ENCODE measurements at places on chromosomes 3 and 15. TPM values are rescaled to one million over a fixed set of nuclear protein-coding genes. Genes with fewer than 3 reads are reported as not detected.

Gene MGLL
- 1.7 TPM for total RNA-seq

- no peak for DNase-seq
Measured at GRCh38 chr3:192745150-192745549, 17.8 kb upstream of the FGF12 start.

Gene NR2E3
- total RNA-seq: not detected

DNA sequence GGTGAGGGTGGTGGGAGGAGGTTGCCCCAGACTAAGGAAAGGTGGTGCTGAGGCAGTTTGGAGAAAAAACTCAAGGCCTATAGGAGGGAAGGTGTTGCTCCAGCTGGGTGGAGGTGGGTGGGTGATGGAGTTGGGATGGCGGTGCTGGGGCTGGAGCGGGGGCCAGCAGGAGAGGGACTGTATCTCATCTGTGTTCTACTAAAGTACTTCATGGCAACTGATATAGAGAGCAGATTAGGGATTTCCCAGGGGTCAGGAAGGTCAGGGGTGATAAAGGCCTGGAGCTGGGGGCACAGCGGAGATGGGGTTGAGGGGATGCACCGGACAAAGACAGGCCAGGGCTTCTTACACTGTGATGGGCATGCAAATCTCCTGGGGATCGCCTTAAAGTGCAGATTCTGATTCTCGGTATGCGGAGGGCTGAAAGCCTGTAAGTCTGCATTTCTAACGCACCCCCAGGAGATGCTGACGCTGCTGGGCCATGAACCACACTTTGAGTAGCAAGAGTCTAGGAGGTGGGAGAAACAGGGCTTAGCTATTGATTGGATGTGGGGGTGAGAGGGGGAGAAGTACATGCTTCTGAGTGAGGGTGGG, 4.2 kb downstream of the KLHL40 start:
- DNase-seq: no peak

DNA sequence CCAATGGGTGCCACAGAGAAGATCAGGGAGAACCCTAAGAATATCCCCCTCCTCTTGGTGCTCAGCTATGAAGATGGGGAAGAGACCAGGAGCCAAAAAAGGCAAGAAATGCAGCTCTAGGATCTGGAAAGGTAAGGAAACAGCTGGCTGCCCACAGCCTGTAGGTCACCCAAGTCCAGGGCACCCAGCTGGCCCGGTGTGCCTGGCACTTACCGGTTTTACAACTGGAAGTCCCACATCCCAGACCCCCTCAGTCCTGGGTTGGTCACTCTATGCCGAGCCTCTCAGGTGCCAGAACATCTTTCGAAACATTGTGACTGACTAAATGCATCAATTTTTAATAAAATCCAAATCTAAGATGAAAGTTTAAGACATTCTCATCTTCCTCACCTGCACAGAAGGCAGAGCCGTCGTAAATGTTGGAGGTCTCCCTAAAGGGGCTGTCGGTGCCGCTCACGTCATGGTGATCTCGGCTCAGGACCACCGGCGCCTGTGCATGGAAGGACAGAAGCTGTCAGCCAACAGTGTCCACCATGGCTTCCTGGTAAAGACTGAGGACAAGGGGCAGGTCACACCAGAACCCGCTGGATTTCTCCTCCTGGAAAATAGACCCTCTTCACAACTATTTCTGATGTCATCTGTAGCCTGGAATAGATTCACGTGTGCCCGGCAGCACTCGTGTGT, 13.3 kb upstream of the ZXDC start:
- no peak for DNase-seq

- DNase-seq: no peak
Measured at GRCh38 chr3:127013758-127014535, 31.0 kb downstream of the PLXNA1 start.

GRCh38 chr3:43436507-43437140, 150.3 kb downstream of the SNRK start:
- DNase-seq: no peak

GRCh38 chr3:123708531-123708930, 123.7 kb upstream of the HACD2 start:
- no peak for DNase-seq

DNA sequence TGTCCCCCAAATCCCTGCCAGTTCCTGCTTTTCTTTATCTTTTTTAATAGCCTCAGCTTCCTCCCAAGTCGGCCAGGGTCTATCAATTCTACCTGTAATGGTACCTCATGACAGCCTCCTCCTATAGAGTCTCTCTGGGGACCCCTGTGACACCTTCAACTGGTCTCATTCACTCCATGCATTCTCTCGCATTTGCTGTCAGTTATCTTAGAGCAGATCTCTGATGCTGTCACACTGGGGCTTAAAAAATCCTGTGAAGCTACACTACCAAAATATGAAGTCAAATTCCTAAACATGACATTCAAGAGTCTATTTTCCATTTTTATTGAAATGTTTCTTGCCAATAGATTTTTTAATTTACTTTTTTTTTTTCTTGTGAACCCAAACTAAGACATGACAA, 5.5 kb downstream of the VPS39 start:
- DNase-seq: no peak

Gene AGBL1
- not detected for total RNA-seq

DNA sequence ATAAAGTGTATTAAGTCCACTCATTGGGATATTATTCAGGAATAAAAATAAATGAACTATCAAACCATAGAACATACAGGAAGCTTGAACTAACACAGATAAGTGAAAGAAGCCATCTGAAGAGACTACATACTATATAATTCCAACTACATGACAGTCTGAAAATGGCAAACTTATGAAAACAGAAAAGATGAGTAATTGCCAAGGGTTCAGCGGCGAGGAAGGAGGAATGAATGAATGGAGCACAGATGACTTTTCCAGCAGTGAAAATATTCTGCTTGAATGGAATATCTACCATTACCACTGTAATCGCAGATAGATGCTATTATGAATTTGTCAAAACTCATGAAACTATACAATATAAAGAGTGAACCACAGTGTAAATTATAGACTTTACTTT, 79.7 kb downstream of the PEAK1 start:
- no peak for DNase-seq

DNA sequence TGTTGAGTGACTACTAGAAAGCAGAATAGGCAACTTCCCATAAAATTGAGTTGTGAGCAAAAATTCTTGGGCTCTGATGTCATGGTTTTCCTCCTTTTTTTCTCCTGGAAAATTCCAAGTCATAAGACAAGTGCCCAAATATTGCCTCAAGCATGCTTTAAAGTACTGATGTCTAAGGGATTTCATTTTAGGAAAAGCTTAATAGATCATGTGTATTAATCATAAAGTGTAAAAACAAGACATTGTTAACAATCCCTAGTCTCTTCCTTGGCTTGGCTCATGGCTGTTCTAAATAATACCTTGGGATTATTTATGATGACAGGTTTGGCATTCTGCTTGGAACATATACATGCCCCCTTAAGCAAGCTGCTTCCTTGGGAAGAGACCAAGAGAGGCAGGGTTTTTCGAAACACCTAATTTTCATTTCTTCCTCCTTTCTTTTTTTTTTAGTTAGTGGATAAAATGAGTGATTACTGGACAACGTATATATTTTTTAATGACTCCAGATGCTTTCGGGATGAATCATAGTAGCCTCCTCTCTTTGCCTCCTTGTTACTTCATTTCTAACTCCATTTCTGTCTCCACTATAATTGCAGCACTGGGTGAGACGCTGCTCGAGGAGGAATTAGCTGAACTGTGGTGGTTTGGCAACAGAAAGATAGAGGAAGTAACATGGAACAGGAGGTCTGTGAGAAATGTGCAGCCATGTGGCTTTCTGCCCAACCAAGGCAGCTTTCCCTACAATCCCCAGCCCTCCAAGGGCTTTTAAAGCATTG, 104.9 kb downstream of the TPRG1 start:
- DNase-seq: no peak

DNA sequence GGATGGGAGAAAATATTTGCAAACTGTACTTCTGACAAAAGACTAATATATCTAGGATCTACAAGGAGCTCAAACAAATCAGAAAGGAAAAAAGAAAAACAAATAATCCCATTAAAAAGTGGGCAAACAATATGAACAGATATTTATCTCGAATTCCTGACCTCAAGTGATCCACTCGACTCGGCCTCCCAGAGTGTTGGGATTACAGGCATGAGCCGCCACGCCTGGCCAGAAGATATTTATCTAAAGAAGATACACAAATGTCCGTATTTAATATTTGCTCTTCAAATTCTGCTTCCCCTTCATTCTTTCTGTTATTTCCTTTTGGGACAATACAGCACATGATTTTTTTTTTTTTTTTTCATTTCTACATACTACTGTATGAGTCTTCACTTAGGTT, 151.7 kb upstream of the GRM7 start:
- DNase-seq: no peak

DNA sequence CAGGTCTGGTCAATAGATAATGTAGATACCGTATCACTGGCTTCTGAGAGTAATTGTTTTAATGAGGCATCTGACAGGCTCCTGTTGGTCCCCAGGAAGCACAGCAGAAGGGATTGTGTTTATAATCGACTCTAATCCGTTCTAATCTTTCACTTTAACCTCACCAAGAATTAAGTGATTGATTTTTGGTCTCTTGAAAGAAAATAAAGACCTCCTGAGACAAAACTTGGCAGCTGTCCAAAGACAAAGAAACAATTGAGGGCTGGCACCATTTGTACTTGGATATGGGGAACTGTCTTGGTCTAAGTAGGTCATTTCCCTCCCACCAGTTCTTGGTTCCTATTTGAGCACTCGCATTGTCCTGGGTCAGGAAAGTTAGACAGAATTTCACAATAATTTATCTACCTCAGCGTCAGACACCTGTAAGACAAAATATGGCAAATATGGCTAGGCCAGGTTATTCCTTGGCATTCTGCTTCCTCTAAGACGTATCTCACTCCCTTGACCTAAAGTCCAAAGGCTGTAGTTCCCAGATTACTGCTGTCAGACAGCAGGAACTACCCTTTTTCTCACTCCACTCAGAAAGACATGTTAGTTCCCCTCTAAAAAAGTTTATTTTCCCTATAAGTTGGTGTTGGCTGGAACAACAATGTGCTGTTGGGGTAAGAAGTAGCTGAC, 22.7 kb upstream of the CD96 start:
- no peak for DNase-seq

DNA sequence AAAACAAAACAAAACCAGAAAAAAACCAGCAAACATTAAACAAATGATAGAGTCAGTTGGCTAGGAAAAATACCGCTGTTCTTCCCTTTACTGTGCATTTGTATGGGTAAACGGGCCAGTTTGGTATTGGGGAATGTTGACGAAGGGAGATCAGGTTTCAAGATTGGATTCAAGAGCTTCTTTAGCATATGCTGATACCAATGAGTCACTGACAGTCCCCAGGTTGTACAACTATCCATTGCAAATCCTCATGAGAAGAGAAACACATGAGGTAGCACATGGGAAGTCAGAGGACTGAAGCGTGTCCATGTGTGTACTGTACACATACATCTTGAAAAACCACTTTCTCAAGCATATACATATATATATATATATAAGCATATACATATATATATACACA, 25.6 kb downstream of the TIGIT start:
- no peak for DNase-seq

Data from activated T-cell treated with anti-CD3 and anti-CD28 coated beads, Interleukin-2, amount 50 U/mL, for 72 hours (primary cell).